Endodermal cell (in vitro differentiated cells): ENCODE measurements at places on chromosomes 5 and 9. TPM values are rescaled to one million over a fixed set of nuclear protein-coding genes. Genes with fewer than 3 reads are reported as not detected.
A peak's percentile ranks its signal among the peaks of the same experiment; 100 is the strongest.

Gene PLPP6
- 12.9 and 13.1 TPM in 2 replicates for total RNA-seq

DNA sequence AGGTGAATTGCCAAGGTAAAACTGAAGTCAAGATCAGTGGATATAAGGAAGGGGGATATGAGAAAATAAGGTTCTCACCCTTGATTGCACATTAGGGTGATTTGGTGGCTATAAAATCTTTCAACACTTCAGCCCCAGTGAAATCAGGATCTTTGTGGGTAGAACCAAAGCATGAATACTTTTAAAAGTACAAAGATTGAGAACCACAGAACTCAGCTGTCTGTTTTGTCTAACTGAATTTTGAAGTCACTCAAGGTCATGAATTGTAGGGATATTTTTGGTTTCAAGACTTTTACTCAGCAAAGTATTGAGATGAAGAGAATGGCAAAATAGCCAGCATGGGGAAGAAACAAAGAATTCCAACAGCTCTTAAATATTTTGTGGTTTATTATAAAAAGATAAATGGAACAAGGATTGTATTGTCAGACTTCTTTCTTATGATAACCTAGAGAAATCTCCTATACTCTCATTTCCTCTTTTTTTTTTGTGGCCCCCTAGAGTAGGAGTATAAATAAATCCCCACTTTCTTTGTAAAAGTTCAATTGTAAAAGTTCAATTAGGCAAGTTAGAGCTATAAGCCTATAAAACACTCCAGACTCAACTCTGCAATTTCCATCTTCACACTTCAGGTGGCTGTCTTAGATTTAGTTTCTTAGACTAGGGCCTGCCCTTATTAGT, 272.9 kb downstream of the PDE4D start:
- DNase-seq: no peak

- DNase-seq: no peak
Observed at GRCh38 chr9:78714576-78714975, 417.7 kb downstream of the PSAT1 start.

GRCh38 chr9:8365029-8365428, 565.5 kb upstream of the DMAC1 start:
- no peak for DNase-seq

Gene C1QTNF2
- 0.11 TPM in 1 of 2 replicates, not detected in the other for total RNA-seq

Gene KCNV2
- 1.2 to 6.6 TPM (median 1.9 TPM) in 3 replicates for total RNA-seq

- DNase-seq: no peak
Observed at GRCh38 chr9:37380570-37380969, 41.9 kb upstream of the GRHPR start.

GRCh38 chr5:76556511-76557221, 66.5 kb downstream of the F2RL2 start:
- DNase-seq: no peak

DNA sequence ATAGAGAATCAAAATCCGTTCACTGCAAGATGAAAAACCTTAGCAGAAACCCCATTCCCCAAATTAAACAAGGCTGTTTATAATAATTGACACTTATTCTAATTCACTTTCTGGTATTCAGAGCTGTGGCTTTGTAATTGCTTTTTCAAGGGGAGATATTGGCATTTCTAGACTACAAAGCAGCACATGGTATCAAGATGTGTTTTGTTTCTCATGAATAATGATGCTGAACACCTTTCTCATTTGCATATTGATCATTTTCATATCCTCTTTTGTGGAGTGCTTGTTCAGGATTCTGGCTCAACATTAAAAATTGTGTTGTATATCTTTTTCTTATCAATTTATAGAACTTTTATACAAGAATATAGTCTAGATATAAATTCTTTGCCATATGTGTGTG, 22.4 kb upstream of the ANKRD55 start:
- no peak for DNase-seq

- DNase-seq: no peak
Observed at GRCh38 chr5:116437922-116438578, 136.6 kb downstream of the SEMA6A start.

DNA sequence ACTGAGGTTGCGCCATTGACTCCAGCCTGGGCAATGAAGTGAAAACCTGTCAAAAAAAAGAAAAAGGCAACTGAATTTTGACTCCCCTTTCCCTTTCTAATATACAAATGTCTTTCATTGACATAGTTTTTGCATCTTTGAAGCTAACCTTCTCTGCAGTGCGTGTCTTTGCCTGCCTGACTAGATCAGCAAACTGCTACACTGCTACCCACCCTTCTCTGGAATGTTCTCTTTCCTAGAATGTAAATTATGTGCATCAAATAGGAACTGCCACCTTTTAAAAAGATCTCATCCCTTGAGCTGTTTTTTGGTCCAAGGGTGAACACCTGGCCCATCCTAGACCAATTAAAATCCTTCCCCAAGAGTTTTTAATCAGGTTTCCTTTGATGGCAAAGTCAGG, 127.6 kb downstream of the SLC28A3 start:
- no peak for DNase-seq

GRCh38 chr9:136482046-136482792, 621 bp downstream of the SEC16A start:
- DNase-seq: no peak

Gene SPINK7
- total RNA-seq: not detected in 2 replicates

DNA sequence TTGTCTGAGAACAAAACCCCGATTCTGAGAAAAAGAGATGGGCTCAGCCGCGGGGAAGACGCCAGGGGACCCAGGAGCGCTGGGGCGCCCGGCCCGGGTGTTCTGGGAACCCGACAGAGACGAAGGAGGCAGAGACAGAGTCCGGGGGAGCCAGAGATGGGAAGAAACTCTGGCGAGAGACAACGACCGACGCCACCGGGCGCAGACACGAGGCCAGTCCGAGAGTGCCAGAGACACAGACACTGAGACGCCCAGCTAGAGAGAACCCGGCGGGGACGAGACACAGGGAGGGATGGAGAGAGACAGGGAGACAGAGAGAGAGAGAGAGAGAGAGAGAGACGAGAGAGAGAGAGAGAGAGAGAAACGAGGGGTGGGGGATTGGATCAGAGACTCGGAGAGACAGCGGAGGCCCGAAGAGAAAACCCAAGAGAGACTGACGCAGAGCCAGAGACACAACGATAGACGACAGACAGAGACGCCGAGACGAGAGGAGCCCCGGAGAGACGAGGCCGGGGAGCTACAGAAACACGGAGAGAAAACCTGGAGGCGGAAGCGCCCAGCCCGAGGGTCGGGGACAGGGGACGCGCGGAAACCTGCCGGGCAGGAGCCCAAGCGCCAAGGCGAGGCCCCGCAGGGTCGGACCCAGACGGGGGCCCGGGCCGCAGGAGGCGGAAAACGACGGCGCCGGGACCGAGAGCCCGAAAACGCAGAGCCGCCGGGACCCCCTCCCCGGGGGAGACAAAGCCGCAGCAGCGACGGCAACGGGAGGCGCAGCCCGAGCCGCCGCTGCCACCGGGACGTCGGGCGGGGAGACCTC, 3.3 kb downstream of the NR5A1 start:
- DNase-seq: no peak

GRCh38 chr5:122150215-122150614, 20.9 kb downstream of the ZNF474 start:
- DNase-seq: no peak

GRCh38 chr5:66987949-66988838, 208.4 kb downstream of the CD180 start:
- no peak for DNase-seq

DNA sequence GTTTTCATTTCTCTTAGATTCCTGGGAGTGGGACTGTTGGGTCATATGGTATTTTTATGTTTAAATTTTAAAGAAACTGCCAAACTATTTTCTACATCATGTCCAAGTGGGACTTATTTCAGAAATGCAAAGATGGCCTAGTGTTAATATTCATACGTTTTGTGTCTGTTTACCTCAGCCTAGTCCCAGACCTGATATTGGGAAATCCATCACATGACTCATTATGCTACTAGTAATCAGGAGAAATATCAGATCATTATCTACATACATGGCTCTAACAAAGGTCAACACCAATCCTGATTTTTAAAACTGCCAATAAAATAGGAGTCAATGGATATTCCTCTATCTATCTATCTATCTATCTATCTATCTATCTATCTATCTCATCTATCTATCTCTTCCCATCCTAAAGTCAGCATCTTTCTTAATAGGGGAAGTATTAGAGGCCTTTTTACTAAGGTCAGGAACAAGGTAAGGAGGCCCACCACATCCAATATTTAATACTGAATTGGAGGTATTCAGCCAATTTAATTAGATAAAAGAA, 4.7 kb downstream of the RASGEF1C start:
- no peak for DNase-seq

Gene CHMP5
- 62.2 and 62.9 TPM in 2 replicates for total RNA-seq

- peak; percentile 60 for DNase-seq
Observed at GRCh38 chr9:69549310-69550202, 122.6 kb downstream of the APBA1 start.

Gene BTNL3
- total RNA-seq: not detected in 2 replicates

GRCh38 chr9:84447305-84447704, 106.7 kb upstream of the SLC28A3 start:
- no peak for DNase-seq

- DNase-seq: no peak
Observed at GRCh38 chr9:124355941-124356744, 59.1 kb downstream of the PSMB7 start.

DNA sequence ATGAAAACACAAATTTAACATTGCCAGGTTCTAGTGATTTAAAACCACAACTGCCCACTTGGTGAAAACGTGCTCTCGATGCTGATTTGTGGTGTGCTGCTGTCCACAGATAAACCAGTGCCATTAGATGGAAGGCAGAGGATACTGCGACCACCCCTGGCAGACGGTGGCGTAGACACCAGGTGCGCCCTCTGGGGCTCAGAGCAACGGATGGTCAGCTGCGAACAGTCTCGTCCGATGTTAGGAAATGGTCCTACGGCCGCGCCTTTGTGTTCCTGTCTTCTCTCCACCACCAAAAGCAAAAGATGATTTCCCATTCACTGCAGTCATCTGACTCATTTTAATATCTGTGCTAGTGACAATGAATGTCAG, 43.2 kb downstream of the UBE2QL1 start:
- DNase-seq: no peak

Gene EDIL3
- 17.5 and 22.5 TPM in 2 replicates for total RNA-seq

DNA sequence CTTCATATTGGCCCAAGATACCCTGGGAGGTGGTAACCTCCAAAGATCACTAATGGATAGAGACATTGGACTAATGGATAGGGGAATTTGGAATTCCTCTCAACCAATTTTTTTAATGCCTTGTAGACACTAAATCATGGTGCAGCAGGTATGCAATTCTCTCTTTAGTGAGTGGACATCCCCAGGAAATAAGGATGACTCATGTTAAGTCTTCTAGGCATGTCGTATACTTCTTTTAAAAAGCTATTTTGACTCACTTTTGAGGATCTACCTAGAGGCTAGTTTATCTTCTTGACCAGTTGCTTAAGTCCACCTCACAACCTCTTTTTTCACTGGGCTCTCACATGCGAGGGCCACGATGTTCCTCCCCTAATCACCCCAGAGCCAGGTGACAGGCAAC, 211.6 kb upstream of the CDH12 start:
- no peak for DNase-seq

Gene RNF183
- 0.48 TPM in 1 of 2 replicates, not detected in the other for total RNA-seq

Gene CER1
- total RNA-seq: 694 to 6,466 TPM (median 767 TPM) in 3 replicates

DNA sequence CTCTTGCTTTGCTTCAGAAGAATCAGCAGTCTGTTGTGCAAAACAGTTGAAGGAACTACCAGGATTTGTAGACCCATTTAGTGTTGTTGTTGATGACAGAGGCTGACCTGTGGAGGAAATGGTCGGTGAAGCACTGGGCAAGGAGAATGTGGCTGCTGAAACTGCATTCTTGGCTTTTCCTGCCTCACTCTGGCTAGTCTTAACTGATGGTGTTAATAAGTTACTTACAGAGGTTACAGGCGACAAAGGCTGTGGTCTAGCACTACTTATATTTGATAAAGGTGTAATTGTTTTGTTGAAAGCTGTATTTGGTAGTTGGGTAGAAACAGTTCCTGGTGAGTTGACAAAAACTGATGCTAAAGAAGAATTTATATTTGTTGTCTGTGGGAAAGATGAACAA, 31.5 kb downstream of the MLANA start:
- DNase-seq: no peak

DNA sequence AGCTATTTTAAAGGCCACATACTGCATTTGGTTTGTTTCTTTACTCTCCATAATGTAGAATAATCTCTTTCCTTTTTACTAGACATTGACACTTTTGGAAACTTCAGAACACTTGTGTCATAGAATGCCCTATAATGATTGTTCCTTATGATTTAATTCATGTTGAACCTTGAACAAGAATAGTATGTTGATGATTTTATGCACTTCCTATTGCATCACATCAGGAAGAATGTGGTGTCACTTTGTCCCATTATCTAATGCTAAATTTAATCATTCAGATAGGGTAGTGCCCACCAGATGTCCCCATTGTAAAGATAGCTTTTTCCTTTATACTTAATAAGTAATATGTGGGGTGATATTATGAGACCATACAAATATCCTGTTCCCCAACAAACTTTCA, 19.4 kb upstream of the DEPDC1B start:
- no peak for DNase-seq

GRCh38 chr9:113479174-113479621, 15.7 kb downstream of the RGS3 start:
- peak; percentile 51 for DNase-seq

DNA sequence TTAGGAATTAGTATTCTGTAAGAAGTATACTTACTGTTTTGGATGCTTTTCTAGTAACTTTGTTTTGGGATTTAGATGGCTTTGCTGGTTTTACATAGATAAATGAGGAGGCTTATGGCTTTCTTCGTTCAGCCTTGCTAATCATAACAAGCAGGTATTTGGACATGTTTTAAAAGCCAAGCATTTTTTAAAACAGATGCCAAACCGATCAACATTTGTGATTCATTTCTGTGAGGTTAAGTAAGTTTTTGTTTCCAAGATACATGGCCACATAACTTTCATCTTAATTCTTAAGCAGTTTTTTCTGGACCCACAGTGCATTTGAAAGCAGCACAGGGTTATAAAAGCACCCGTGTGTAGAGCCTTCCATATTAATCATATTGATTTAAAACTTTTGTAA, 21.7 kb downstream of the TARS1 start:
- no peak for DNase-seq

- DNase-seq: no peak
Observed at GRCh38 chr5:15525703-15526275, 25.8 kb downstream of the FBXL7 start.

- no peak for DNase-seq
Observed at GRCh38 chr9:134516464-134516863, 125.1 kb upstream of the COL5A1 start.

DNA sequence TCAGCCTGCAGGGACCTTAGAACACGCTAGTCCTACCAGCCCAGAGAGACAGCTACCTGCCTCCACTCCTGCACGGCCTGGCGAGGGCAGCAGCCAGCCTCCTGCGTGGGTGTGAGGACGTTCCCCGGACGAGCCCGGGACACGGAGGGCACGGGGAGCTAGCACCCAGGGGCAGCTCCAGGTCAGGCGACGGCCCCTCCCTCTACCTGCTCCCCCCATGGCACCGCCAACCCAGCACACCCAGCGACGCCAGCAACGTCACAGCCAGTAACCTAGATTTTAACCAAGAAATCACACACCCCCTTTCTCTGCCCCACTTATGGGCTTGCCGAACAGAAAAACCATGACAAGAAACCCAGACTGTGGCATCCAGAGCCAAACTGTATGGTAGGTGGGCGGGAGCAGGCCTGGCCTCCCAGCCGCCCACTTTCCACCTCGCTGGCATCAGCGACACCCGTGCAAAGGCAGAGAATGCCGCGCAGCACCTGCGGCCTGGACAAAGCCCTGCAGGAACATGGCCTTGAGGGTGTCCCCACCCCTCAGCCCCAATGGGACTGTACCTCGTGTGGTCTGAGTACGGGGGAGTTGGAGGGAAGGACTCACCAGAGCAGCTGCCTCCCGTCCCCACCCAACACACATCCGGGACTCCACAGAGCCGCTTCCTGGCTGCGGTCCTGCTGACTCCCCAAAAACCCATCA, 47.9 kb downstream of the NACC2 start:
- peak; percentile 41 for DNase-seq

Gene NR2F1
- total RNA-seq: 0.22 TPM in 1 of 3 replicates, not detected in the others

Gene AJM1
- 1.4 to 2.8 TPM (median 2.1 TPM) in 3 replicates for total RNA-seq

Gene TGFBI
- total RNA-seq: 2.8 TPM in 2 replicates
